Pancreas (tissue), 10 donors: ENCODE measurements at places on chromosomes 2 and 18.

- no peaks in the 10 kb centered on the region for H3K27me3 ChIP-seq
- H3K36me3 ChIP-seq: no peaks in the 10 kb centered on the region
- H3K4me3 ChIP-seq: no peak overlapping the region
- H3K27ac ChIP-seq: no peak overlapping the region
Observed at GRCh38 chr18:43961722-43962121, 684.4 kb upstream of the SYT4 start.

DNA sequence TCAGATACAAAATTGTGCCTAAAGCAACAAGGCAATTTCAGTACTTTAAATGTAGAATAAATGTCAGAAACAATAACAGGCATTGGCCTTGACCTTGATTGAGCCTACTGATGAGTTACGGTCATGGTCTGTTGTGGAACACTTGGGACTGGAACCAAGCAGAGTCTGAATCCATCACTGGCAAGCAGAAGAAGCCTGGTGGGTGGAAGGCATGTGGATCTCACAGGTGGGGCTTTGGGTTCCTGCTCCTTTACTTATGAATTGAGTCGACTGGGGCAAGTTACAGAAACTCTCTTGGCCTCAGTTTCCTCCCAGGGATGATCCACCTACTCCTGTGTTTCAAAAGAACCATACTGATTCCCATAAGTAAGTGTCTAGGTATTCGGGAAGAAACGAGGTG is 102.3 kb downstream of the KCNF1 start:
- no peak for DNase-seq
- no peak overlapping the region for H3K27ac ChIP-seq
- no peaks in the 10 kb centered on the region for H3K27me3 ChIP-seq
- no peaks in the 10 kb centered on the region for H3K4me1 ChIP-seq
- H3K36me3 ChIP-seq: no peaks in the 10 kb centered on the region
- no peak overlapping the region for H3K4me3 ChIP-seq

GRCh38 chr2:203637471-203638167 is 68.8 kb upstream of the CD28 start:
- H3K27me3 ChIP-seq: no peaks in the 10 kb centered on the region
- DNase-seq: no peak
- H3K4me1 ChIP-seq: no peaks in the 10 kb centered on the region
- no peak overlapping the region for H3K27ac ChIP-seq
- no peak overlapping the region for H3K4me3 ChIP-seq

DNA sequence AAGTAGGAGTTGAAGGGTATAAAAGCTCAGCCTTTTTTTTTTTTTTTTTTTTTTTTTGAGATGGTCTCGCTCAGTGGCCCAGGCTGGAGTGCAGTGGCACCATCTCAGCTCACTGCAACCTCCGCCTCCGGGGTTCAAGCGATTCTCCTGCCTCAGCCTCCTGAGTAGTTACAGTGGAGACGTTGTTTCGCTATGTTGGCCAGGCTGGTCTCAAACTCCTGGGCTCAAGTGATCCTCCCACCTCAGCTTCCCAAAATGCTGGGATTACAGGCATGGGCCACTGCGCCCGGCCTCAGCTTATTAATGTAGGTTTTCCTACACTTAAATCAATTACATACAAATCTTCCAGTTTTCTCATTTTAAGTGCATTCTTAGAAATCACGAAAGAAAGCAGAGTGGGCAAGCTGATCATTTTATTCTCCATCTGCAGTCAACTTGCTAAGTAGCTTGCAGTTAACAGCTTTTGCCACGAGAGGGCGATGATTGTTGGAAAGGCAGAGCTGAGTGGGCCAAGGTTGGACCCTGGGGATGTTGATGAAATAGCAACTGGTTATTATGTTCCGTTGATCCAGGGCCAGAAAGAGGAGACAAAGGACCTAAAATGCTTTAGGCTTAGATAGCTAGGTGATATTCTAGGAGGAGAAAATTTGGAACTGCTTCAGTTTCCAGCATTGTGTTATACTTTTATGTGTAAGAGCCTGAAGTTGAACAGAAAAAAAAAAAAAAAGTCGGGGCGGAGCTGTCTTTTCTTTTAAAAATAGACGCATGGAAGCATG is 234.4 kb upstream of the EPAS1 start:
- no peaks in the 10 kb centered on the region for H3K27me3 ChIP-seq
- DNase-seq: no peak

- H3K27me3 ChIP-seq: no peaks in the 10 kb centered on the region
- peaks cover 15% of the 10 kb centered on the region for H3K4me1 ChIP-seq
- peak; percentile 29 for DNase-seq
- no peaks in the 10 kb centered on the region for H3K36me3 ChIP-seq
Observed at GRCh38 chr2:131104487-131105155, 515 bp upstream of the PLEKHB2 start.

DNA sequence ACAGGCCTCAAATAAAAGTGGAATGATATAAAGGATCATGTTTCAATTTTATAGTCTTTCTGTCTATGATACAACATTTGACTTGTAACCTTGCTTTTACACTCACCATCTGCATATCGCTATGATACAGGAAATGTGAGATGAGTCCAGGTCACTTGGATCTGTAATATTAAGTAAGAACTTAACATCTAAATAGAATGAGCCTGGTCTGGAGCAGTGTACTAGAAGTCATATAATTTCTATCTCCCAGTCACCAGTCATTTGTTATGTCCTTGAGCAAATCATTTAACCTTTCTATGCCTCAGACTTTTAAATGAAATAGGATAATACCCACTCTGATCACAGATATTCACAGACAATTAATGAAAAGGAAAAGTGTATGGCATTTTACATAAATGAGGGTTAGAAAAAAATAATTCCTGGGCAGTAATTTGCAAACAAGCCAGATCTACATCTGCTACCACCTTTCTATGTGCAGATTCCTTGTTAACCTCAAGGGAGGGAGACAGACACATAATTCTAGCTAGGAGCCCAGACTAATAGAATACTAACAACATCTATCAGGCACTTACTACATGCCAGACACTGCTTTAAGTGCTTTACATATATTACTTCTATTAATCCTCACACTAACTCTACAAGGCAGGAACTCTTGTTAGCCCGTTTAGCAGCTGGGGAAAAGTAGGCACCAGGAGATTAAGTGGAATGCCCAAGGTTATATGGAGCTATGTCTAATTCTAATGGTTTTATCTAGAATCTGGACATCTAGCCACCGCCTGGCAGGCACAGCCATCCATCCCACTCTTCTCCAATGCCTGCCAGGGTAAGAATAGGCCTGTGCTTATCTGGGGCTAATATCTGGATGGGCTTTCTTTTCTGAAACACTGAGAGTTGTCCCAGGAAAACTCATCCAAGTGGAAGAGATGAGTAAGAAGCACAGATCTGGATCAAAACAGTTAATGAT is 313.6 kb upstream of the CDH20 start:
- H3K27ac ChIP-seq: no peak overlapping the region
- no peak overlapping the region for H3K4me3 ChIP-seq
- H3K27me3 ChIP-seq: no peaks in the 10 kb centered on the region
- H3K4me1 ChIP-seq: no peaks in the 10 kb centered on the region
- DNase-seq: no peak

DNA sequence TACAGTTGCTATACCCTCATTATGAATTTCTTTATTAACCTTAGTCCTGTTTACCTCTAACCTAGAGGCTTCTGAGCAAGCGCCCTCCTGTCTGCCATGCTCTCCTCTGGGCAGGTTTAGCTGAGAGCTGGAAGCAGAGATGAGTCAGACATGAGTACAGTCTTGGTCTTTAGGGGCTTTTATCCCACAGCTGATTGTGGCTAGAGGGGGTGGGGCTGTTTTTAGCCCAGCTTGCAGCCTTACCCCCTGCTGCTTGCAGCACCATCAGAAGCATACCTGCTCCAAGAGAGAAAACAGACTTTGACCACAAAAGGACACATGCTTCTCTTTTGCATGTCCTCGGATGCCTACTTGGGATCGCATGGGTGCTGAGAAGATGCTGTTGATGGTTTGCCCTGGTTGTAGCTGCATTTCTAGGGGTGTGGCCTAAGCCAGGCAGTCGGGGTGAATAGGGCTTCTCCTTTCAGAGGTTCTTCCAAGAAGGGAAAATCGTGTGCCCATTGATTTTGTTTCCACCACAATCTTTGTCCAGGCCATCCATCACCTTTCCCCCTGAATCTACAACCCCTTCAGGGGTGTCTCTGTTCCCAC is 115.0 kb upstream of the LGALSL start:
- no peak overlapping the region for H3K4me3 ChIP-seq
- H3K27me3 ChIP-seq: no peaks in the 10 kb centered on the region
- H3K36me3 ChIP-seq: no peaks in the 10 kb centered on the region
- no peak for DNase-seq
- no peak overlapping the region for H3K27ac ChIP-seq

DNA sequence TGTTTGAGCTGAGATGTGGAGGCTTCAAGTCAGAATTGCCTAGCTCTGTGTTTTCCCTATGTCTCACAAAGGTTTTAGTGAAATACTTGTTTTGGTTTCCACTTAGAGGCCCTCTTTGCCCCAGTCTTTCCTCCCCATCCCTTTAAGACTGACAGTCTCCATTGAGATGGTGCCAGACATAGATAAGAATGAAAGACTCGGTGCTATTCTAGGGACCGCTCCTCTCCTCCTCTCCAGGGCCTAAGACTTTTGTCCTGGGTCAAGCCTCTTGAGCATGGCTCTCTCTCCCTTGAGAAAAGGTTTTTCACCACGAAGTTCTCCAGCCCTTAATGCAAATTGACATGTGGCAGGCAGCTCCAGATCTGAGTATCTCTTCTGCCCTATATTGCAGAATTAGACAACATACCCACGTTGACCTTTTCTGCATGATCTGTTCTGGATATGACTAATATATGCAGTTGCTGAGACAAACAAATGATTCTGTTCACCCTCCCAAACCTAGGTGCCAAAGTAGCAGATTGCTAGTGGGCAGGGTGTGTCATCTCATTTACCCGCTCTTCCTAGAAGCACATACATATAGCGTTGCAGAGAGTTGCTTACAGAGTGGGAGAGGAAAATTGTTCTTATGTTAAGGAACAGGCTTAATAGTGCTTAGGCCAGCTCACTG is 47.5 kb upstream of the ACSL3 start:
- no peak overlapping the region for H3K27ac ChIP-seq
- no peak for DNase-seq
- H3K36me3 ChIP-seq: no peaks in the 10 kb centered on the region

- peak overlapping the region; percentile 49 for H3K27ac ChIP-seq
- no peak overlapping the region for H3K4me3 ChIP-seq
- H3K4me1 ChIP-seq: peaks cover 23% of the 10 kb centered on the region
Observed at GRCh38 chr2:8496079-8496478, 185.8 kb upstream of the ID2 start.

DNA sequence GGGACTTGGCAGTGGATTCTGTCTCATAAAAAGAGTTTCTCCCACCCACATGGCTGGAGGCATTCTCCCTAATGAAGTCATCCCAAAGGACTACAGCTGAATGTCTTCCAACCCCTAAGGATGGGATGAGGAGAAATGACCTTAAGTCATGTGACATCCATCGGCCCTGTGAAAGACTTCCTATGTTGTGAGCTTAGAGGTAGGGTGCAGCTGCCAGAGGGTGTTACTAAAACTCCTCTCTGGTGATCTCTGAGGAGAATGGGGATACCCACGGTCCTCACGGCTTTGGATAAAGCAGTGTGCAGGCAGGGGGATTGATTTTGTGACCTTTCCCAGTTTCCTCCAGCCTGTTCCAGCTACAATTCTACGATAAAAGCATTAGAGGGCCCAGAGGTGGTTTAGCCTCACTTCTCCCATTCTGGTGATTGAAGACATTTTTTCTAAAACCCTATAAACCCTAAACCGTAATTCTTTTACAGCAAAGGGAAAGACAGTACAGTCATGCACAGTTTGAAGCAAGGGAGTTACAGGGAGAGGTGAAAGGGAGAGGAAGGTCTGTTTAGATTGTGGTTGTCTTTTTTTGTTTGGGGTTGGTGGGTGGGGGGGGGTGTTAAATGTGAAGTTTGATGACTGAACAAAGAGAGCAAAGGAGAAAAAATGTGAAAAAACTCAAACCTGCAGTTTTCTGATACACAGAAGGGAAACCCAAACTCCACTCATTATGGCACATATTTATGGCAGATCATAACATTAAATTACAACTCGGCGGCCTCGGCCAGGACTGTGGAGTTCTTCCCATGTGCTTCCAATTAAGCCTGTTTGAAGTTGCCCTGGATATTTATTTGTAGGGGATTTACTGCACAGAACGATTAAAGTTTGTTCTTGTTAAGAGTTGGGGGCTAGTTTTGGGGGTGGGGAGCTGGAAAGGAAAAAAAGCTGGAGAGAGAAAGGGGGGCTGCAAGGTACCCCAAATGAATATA is 26.6 kb upstream of the SLC14A2 start:
- no peaks in the 10 kb centered on the region for H3K4me1 ChIP-seq
- no peak overlapping the region for H3K4me3 ChIP-seq
- H3K27ac ChIP-seq: no peak overlapping the region
- no peak for DNase-seq

- no peak for DNase-seq
- H3K27me3 ChIP-seq: no peaks in the 10 kb centered on the region
- no peak overlapping the region for H3K4me3 ChIP-seq
- no peaks in the 10 kb centered on the region for H3K4me1 ChIP-seq
- H3K36me3 ChIP-seq: no peaks in the 10 kb centered on the region
Observed at GRCh38 chr18:26869640-26870039, 4.1 kb upstream of the AQP4 start.

GRCh38 chr18:72419914-72420313 is 124.2 kb downstream of the CBLN2 start:
- DNase-seq: no peak
- H3K4me1 ChIP-seq: no peaks in the 10 kb centered on the region
- no peak overlapping the region for H3K4me3 ChIP-seq

GRCh38 chr18:79857082-79857671 is 59.4 kb downstream of the KCNG2 start:
- H3K4me3 ChIP-seq: no peak overlapping the region
- H3K27ac ChIP-seq: no peak overlapping the region
- no peaks in the 10 kb centered on the region for H3K36me3 ChIP-seq
- no peak for DNase-seq

GRCh38 chr2:148046802-148047201 is 25.9 kb downstream of the MBD5 start:
- H3K27ac ChIP-seq: no peak overlapping the region
- H3K36me3 ChIP-seq: no peaks in the 10 kb centered on the region
- no peaks in the 10 kb centered on the region for H3K27me3 ChIP-seq
- DNase-seq: no peak
- H3K4me1 ChIP-seq: no peaks in the 10 kb centered on the region
- no peak overlapping the region for H3K4me3 ChIP-seq

DNA sequence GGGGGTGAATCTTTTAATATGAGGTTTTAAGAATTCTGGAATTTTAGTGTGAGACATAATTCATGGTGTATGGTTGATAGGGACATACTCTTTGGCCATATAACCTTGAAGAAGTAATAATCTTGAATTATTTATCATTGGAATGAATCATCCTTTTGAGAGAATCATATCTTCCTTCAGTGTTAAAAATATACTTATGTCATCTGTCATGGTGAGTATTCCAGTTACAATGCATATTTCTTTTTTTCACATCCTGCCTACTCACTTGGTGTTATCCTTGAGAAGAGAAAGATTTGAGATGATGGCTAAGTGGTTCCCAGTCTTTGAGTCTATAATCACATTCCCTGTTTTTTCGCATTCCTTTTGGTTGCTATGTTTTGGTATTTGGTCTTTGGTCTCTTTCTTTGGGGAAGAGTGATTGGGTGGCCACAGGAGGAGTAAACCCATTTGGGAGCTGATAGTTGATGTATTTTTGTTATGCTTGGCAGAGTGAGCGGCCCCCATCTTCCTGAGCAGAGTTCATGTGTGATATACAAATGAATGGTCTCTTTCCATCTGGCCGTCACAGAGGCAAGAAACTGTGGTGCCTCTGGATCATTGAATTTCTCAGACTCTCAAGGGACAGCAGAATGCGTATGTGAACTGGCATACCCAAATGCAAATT is 21.6 kb downstream of the ASAP2 start:
- H3K4me3 ChIP-seq: no peak overlapping the region
- no peaks in the 10 kb centered on the region for H3K27me3 ChIP-seq
- no peak overlapping the region for H3K27ac ChIP-seq
- H3K36me3 ChIP-seq: no peaks in the 10 kb centered on the region
- peaks cover 2% of the 10 kb centered on the region for H3K4me1 ChIP-seq
- no peak for DNase-seq
